GDM1 (cell line): ENCODE measurements at places on chromosomes 1 and 21.

DNA sequence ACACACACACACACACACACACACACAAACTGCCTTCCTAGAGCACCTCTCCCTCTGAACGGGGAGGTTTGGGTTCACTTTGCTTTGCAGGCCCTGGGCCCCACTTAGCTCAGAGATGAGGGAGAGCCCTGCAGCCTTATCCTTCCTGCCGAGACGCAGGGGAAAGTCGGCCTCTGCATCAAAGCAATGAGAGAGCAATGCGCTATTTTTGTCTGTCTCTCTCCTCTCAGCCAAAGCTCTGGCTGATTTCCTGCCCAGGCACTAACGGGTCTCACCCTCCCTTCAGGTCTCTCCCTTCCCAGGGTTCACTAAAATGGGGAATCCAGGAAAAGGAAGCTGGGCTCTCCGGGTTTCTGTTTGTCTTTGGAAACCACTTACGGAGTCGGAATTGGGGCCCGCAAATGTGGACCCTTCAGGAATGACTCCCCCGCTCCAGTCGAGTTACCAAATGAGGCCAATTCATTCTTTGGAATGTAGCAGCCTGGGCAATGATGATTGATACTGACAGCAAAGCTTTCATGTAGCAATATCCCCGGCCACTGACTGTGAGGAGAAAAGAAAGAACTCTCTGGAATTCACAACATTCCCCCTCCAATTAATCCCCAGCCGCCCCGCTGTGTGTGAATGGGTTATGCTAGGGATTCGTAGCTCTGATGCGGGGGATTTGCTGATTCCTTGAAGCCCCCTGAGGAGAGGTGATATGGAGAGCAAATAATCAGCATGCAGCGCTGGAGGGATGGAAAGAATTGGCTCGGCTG lies 61.5 kb upstream of the WLS start:
- DNase-seq = no peak

DNA sequence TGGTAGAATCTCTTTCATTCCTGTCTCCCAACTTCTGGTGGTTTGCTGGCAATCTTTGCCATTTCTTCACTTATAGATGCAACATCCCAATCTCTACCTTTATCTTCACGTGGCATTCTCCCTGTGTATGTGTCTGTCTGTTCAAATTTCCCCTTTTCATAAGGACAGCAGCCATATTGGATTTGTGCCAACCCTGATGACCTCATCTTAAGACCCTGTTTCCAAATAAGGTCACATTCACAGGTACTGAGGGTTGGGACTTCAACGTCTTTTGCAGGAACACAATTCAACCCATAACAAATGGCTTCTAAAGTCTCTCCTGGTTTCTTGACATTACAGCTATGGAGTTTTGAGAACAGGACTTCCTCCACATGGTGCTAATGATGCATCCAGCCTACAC lies 84.5 kb upstream of the OLIG2 start:
- DNase-seq = no peak

- no peak for DNase-seq
Observed at GRCh38 chr1:150484431-150484830, 2.8 kb upstream of the TARS2 start.

GRCh38 chr1:171783816-171784530 lies 2.5 kb downstream of the METTL13 start:
- DNase-seq = no peak

- DNase-seq = no peak
Observed at GRCh38 chr1:210260096-210260495, 27.5 kb downstream of the SERTAD4 start.

- no peak for DNase-seq
Observed at GRCh38 chr1:54978528-54979326, 1.7 kb upstream of the TMEM61 start.

DNA sequence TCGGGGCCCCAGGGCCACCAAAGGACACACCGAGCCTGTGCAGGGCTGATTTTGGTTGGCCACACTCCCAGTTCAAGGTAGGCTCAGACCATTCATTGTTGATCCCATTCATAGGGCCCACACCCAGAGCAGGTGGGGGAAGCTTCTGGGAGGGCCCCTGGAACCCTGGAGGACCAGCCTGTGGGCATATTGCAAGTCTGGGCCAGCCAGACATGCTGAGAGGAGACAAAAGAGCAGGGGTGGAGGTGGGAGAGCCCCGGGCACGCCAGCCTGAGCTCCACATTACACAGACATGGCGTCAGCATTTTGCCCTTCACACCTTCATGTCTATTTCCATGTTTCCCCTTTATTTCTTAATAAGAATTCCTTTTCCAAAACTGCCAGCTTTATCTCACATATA lies 25.7 kb downstream of the PMVK start:
- no peak for DNase-seq

- peak; percentile 3 for DNase-seq
Observed at GRCh38 chr1:234065794-234066447, 161.4 kb downstream of the SLC35F3 start.

DNA sequence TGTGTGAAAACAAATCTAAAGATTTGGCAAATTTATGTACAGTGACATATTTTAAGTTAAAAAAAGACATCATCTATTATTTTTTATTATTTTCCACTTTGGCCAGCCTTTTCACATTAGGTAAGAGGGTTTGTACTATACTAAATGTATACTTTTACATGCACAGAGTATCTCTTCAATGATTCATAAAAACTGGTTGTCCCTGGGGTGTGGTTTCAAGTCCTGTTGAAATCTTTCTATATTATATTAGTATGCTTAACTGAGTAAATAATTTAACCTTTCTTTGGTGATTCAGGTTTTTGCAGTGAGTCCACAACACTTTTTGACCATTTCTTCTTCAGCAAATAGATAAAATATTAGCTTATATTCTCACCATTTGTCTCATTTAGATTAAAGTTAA lies 45.7 kb downstream of the EEIG2 start:
- no peak for DNase-seq

DNA sequence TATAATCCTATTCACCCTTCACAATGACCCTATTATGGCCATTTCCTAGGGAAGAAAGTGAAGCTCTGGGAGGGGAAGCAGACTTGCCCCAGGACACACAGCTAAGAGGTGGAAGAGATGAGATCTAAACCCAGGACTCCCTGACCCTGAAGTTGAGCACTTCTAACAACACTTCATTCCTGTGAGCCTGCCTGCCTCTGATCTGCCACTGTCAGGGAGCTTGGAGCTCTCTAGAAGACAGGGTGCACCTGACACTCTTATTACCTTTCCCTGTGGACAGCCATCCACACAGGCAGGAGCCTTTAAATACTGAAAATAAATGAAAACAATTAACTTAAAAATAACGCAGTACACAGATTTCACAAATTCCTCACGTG lies 599 bp downstream of the MKNK1 start:
- no peak for DNase-seq

- DNase-seq = no peak
Observed at GRCh38 chr1:33872683-33873082, 8.8 kb downstream of the HMGB4 start.

- no peak for DNase-seq
Observed at GRCh38 chr1:36542962-36543515, 60.3 kb upstream of the CSF3R start.

DNA sequence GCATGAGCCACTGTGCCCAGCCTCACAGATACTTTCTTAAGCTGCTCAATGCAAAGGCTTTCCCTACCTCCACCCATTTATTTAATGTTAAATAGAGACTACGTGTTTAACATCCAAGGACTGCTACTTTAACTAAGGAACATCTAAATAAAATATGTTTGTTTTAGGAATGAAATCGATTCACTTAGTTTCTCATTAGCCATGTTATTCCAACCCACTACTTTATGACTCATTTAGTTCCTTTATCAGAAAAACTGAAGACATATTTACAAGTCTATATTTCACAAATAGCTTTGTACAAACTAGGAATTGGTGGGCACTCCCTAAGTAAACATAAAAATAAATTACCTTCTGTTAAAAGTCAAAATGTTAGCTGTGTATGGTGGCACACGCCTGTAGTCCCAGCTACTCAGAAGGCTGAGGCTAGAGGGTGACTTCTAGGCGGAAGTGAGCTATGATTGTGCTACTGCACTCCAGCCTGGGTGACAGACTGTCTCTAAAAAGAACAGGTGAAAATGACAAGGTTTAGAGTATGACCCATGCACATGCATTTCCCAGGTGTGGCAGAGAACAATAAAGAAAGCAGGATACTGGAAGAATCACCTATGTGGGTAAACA lies 39.9 kb upstream of the AK4 start:
- no peak for DNase-seq

- DNase-seq = no peak
Observed at GRCh38 chr1:10113501-10113900, 80.7 kb downstream of the UBE4B start.

DNA sequence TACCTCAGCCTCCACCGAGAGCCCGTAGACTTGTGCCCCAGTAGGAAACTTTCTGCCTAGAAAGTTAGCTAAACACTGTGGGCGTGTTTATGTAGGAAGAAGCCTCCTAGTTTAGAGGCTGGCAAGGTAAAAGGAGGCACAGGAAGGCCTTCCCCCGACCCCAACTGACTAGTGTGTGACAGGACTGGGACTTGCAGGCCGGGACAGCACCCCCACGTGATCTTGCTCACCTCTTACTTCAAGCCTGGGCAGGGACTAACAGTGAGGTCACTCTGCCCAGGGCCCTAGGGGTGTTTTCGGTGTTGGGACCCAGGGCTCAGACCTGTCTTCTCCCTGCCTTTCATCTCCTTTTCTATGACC lies 392 bp upstream of the TAGLN2 start:
- no peak for DNase-seq

GRCh38 chr1:19922015-19922688 lies 1.3 kb downstream of the PLA2G2E start:
- DNase-seq = no peak

GRCh38 chr1:5945445-5945844 lies 46.8 kb downstream of the NPHP4 start:
- DNase-seq = no peak

- no peak for DNase-seq
Observed at GRCh38 chr1:92363401-92363800, 64.5 kb downstream of the RPAP2 start.

DNA sequence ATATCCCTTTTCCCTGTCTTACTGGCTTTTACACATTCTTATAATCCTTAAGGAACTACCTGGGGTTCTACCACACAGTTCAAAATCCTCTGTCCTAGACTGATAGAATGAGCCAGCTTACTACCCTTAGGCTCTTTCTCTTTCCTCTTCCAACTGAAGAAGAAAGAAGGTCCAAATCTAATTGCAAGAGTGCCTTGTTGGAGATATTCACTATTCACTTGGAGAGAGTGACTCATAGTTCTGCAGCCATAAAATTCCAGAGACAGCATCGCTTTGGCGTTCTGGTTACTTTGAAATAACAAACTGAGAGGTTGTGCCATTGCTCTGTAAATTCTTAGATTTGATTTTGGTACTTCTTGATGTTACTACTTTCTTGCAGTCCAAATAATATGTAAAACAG lies 4.2 kb downstream of the CADM3 start:
- no peak for DNase-seq

GRCh38 chr1:25201006-25201405 lies 31.3 kb downstream of the SYF2 start:
- DNase-seq = no peak

DNA sequence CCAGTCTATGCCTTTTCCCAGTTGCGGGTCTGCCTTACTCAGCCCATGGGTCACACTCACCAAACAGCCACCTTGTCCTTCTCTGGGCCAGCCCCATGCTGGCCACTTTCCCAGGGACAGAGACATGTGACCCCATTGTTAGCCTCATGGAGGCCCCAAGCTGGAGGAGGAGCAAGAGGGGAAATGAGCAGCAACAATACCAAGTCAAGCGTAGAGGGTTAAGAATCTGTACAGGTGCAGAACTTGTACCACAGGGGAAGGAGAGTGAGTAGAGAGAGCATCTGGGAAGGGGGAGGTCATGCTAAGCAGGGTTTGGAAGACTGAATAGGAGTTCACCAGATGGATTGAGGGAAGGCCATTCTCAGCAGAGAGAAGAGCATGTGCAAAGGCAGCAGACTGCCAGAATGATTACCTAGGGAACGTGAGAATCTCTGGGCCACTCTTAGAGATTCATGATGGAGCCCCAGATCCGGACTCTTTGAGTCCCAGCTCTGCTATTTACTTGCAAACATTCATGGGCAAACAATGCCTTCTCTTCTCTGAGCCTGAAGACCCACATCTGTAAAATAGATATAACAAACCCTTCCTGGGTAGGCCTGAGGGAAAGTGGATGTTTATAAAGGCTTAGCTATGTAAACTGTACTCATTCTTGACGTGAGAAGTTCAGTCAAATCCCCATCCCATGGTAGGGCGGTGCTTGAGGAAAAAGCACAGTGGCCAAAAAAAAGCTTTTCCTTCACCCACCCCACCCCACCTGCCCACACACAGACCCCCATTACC lies 2.8 kb upstream of the SLC2A1 start:
- no peak for DNase-seq

DNA sequence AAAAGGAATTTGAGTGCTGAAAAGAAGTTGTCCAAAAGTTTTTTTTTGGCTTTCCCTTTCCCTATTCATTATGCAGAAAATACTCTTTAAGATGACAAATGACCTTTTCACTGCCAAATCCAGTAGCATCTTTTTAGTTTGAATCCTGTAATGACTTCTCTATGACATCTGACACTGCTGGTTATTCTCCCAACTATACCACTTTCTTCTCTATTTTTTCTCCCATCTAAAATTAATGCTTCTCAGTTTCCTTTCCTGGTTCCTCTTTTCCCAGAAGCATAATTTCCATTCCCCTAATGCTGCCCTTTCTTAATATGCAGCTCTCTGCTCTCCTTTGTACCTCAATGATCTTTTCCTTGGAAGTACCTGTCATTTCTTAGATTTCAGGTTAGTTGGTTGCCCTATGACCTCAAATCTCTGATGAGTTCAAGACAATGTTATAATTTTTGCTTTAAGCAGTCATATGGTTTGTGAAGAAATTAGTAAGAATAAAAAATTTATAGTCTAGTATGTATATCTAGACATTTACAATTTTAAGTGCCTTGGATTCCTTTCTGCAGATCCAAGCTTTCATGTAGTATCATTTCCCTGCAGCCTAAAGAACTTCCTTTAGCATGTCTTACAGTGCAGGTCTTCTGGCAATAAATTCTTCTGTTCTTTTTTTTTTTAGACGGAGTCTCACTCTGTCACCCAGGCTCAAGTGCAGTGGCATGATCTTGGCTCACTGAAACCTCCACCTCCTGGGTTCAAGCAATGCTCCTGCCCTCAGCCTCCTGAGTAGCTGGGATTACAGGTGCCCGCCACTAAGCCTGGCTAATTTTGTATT lies 150.8 kb downstream of the CDC42BPA start:
- DNase-seq = no peak

DNA sequence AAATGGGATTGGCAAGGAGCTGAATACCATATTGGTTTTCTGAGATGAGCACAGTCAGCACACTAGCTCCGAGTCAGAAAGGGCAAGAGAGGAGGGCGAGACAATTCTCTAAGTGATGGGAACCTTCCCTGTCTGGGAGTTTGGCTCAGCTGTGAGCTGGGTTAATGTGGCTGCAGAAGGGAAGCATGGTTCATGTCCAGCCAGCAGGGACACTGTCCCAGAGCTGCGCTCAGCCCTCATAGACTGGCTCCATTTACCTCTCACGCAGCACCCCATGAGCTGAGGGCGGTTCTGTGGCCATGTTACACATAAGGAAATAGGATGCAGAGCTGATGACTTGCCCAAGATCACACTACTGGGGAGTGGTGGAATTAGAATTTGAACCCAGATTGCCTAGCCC lies 15.7 kb upstream of the CPT2 start:
- no peak for DNase-seq

- DNase-seq = no peak
Observed at GRCh38 chr1:242428399-242429190, 95.9 kb downstream of the PLD5 start.

- DNase-seq = no peak
Observed at GRCh38 chr1:47225430-47226100, 6.5 kb downstream of the TAL1 start.

GRCh38 chr1:41293779-41294178 lies 51.7 kb upstream of the SCMH1 start:
- DNase-seq = no peak

GRCh38 chr1:184387476-184388318 lies 868 bp downstream of the C1orf21 start:
- DNase-seq = peak; percentile 29
